Natural killer cell treated with Interleukin-12 subunit alpha and Interleukin-12 subunit beta and Interleukin-15 and Interleukin-18, amount 100 ng/mL, for 72 hours (primary cell): ENCODE measurements at places on chromosomes 3 and 15.

DNA sequence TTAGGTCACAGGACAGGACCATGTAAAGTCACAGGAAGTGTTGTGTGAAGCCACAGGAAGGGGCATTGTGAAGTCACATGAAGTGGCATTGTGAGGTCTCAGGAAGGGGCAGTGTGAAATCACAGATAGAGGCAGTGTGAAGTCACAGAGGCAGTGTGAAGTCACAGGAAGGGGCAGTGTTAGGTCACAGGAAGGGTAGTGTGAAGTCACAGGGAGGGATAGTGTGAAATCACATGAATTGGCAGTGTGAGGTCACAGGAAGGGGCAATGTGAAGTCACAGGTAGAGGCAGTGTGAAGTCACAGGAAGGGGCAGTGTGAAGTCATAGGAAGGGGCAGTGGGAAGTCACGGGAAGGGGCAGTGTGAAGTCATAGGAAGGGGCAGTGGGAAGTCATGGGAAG, 37.9 kb downstream of the GASK1A start:
- DNase-seq: no peak

DNA sequence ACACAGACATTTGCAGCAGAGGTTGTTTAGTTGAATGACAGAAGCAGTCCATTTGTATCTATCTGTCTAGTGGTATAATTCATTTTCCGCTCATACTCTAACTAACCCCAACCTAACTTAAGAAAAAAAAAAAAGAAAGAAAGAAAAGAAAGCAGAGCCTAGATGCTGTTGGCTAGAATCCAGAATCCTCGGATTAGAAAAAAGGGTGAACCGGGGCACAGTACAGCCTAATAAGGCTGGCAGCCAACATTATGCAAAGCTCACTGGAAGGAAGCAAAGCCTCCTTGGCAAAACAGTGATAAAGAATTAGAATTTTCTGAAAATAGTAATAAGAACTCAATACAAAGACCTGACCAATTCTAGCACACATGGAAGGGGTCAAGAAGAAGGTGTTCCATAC, 640.8 kb downstream of the TUSC7 start:
- no peak for DNase-seq

GRCh38 chr3:131957980-131958379, 76.8 kb downstream of the CPNE4 start:
- DNase-seq: no peak

- DNase-seq: no peak
Measured at GRCh38 chr3:30596152-30596551, 10.2 kb upstream of the TGFBR2 start.

DNA sequence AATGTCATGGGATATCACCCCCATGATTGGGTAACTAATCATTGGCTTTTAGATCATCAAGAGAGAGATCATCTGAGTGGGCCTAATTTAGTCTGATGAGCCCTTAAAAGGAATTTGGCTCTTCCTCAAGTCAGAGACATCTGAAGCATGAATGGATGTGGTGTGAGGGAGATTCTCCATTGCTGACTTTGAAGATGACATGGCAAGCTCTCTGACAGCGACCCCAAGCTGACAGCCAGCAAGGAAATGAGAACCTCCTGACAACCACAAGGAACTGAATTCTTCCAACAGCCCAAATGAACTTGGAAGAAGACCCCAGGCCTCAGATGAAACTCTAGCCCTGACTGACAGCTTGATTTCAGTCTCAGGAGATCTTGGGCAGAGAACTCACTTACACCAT, 108.4 kb upstream of the SPATA12 start:
- DNase-seq: no peak
